ENCODE measurements at places on chromosomes 16 and 17. TPM values are rescaled to one million over a fixed set of nuclear protein-coding genes. Genes with fewer than 3 reads are reported as not detected.

Gene CCL3
- not detected for total RNA-seq

Gene SPNS3
- total RNA-seq: 0.52 TPM

Gene DNAI2
- total RNA-seq: not detected

- no peak for DNase-seq
Measured at GRCh38 chr17:78817123-78817522, 23.5 kb downstream of the USP36 start.

Gene CRYBA1
- total RNA-seq: not detected

GRCh38 chr16:69513180-69513966 is 52.4 kb upstream of the NFAT5 start:
- DNase-seq: no peak

DNA sequence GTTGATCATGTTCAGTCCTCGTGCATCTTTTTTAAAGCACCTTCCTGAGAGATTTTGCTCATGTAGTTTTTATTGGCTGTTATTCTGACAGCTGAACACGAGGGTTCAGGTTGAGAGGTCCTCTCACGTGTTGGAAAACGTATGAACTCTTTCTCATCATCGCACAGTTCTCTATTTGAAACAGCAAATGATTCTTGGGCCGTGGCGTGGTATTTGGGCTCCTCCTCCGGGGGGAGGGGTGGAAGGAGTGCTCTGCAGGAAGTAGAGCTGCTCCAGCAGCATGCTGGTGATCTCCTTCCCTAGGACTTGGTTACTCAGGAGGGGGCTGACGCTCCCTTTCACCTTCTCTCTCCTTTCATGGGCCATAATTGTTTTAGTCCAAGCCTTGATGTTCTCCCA is 70.4 kb downstream of the KSR1 start:
- peak; percentile 71 for DNase-seq

DNA sequence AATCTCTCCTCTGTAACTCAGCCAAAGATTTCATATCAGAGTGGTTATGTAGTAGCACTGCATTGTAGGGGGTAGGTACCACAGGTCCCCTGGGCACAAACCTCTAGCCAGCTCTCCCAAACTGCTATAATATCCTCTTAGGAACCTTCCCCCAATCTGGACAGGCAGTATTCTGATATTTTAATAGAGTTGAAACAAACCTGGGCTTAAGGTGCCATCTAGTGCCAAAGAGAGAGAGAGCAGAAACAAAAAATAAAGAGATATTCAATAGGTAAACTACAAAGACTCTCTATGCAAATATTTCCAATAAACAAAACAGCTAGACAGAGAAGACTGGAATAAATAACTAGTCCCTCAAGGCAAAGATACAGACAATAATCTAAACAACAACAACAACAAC is 1070.0 kb downstream of the CDH11 start:
- DNase-seq: no peak

- no peak for DNase-seq
Measured at GRCh38 chr17:76626442-76626841, 17.1 kb downstream of the ST6GALNAC1 start.

Measured in H7 (cell line).